Lower lobe of right lung (tissue), 2 donors: ENCODE measurements at places on chromosomes 12 and 14.
A peak's percentile ranks its signal among the peaks of the same experiment; 100 is the strongest.

DNA sequence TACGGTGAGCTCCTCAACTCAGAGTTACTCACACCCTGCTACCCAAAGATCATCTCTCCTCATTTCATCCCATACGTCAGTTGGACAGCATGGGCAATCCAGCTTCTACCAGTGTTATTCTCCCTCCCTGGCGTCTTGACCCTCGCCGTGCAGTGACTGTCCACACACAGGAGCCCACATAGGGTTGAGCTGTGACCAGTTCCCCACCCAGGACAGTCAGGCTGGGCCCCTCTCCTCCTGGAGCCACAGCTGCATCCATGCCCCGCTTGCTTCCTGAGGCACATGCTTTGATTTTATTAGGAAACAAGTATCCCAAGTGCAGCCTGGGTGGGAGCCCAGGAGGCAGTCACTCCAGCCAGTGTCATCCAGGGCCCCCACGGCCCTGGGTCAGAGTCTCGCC lies 140.3 kb upstream of the SFSWAP start:
- H3K36me3 ChIP-seq: no peaks in the 10 kb centered on the region
- no peak for DNase-seq
- H3K27ac ChIP-seq: no peak overlapping the region
- H3K27me3 ChIP-seq: peaks cover 47% of the 10 kb centered on the region
- no peaks in the 10 kb centered on the region for H3K4me1 ChIP-seq
- H3K4me3 ChIP-seq: no peak overlapping the region

GRCh38 chr12:102059343-102059742 lies 2.4 kb downstream of the WASHC3 start:
- H3K4me1 ChIP-seq: no peaks in the 10 kb centered on the region
- H3K36me3 ChIP-seq: peaks cover 27% of the 10 kb centered on the region
- H3K4me3 ChIP-seq: no peak overlapping the region
- no peak overlapping the region for H3K27ac ChIP-seq
- DNase-seq: no peak

DNA sequence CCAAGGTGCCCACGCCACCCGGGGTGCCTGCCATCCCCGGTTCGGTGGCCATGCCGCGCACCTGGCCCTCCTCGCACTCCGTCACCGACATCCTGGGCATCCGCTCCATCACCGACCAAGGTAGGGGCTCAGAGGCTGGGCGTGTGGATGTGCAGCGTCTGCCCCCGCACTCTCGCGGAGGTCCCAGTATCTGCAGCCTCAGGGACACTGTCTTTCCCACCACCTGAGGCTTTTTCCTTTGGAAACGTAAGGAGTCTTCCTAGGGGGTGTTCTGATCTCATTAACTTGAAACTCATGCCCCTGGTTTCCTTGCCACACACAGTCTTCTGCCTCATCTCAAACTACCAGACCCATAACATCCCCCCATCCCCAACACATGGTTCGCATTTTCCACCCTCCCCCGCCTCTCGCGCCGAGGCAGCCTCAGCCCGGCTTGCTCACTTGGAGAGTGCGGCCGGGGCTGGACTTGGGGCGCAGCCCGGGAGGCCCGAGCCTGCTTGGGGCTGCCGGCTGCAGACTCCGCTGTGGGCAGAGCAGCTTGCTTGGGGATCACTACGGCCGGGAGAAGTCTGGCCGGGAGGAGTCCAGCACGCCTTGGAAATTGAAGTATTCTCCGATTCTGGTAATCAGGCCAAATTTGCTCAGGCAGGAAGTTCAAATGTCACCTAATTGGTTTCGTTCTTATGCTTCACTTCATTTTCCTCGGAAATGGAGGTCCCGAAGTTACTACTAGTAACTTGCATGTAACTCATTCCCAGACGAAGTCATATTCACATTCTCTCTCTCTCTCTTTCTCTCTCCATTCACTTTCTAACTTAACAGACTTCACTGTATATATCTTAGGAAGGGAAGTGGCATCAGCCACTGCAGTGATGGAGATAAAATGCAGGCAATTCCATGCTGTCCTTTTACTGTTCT lies 2.0 kb downstream of the PAX9 start:
- H3K4me1 ChIP-seq: peaks cover 55% of the 10 kb centered on the region
- H3K27ac ChIP-seq: no peak overlapping the region
- peaks cover 99% of the 10 kb centered on the region for H3K27me3 ChIP-seq
- no peaks in the 10 kb centered on the region for H3K36me3 ChIP-seq
- H3K4me3 ChIP-seq: peak overlapping the region; percentile 43

- no peak overlapping the region for H3K27ac ChIP-seq
- H3K4me1 ChIP-seq: no peaks in the 10 kb centered on the region
- H3K36me3 ChIP-seq: no peaks in the 10 kb centered on the region
- H3K27me3 ChIP-seq: no peaks in the 10 kb centered on the region
Measured at GRCh38 chr14:99125616-99126431, 146.2 kb downstream of the BCL11B start.

- H3K27ac ChIP-seq: no peak overlapping the region
- no peaks in the 10 kb centered on the region for H3K4me1 ChIP-seq
- H3K36me3 ChIP-seq: no peaks in the 10 kb centered on the region
Measured at GRCh38 chr12:112838731-112839130, 47.2 kb downstream of the RPH3A start.

GRCh38 chr14:96160913-96161310 lies 43.7 kb upstream of the BDKRB2 start:
- no peaks in the 10 kb centered on the region for H3K36me3 ChIP-seq
- no peaks in the 10 kb centered on the region for H3K4me1 ChIP-seq
- H3K4me3 ChIP-seq: no peak overlapping the region
- no peaks in the 10 kb centered on the region for H3K27me3 ChIP-seq
- DNase-seq: no peak

DNA sequence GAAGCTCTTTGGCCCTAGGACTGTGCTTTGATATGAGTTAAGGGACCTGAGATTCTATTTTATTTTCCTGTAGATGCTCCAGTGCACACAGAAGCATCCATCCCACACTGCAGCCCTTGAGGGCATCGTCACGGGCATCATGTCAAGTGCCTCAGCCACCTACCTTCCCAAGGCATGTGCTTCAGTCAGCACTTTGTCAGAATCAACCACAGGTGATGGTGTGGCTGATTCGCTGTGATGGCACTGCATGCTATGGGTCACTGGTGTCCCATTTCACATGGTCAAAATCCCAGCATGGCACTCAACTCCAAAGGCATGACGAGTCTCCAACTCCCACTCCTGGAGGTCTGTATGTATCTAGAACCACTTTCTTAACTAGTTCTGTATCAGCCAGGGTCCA lies 100.8 kb downstream of the AACS start:
- H3K4me3 ChIP-seq: no peak overlapping the region
- no peaks in the 10 kb centered on the region for H3K4me1 ChIP-seq
- no peak for DNase-seq
- H3K27me3 ChIP-seq: no peaks in the 10 kb centered on the region
- no peaks in the 10 kb centered on the region for H3K36me3 ChIP-seq

- H3K27me3 ChIP-seq: peaks cover 14% of the 10 kb centered on the region
- H3K36me3 ChIP-seq: no peaks in the 10 kb centered on the region
- DNase-seq: no peak
- peaks cover 21% of the 10 kb centered on the region for H3K4me1 ChIP-seq
- no peak overlapping the region for H3K27ac ChIP-seq
- H3K4me3 ChIP-seq: no peak overlapping the region
Measured at GRCh38 chr12:55708695-55709233, 1.1 kb upstream of the ITGA7 start.

DNA sequence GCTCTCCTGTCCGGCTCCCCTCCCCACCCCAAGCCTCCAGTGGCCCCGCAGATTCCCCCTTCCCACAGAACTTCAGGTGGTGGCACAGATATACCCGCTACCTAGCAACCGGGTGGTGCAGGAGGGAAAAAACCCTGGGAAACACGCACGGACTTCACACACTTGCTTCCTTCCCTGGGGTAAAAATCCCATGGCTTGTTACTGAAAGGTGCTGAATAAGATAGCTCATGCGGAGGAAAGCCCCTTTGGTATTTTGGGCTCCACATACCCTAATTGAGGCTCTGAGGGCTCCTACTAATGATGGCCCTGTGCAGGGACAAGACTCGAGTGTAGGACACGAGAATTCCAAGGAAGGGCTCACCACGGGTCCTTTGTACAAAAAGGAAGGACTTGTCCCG lies 869 bp upstream of the RIMBP2 start:
- H3K36me3 ChIP-seq: no peaks in the 10 kb centered on the region
- H3K27me3 ChIP-seq: peaks cover 51% of the 10 kb centered on the region
- H3K27ac ChIP-seq: no peak overlapping the region
- no peak for DNase-seq
- H3K4me3 ChIP-seq: no peak overlapping the region
- peaks cover 7% of the 10 kb centered on the region for H3K4me1 ChIP-seq

DNA sequence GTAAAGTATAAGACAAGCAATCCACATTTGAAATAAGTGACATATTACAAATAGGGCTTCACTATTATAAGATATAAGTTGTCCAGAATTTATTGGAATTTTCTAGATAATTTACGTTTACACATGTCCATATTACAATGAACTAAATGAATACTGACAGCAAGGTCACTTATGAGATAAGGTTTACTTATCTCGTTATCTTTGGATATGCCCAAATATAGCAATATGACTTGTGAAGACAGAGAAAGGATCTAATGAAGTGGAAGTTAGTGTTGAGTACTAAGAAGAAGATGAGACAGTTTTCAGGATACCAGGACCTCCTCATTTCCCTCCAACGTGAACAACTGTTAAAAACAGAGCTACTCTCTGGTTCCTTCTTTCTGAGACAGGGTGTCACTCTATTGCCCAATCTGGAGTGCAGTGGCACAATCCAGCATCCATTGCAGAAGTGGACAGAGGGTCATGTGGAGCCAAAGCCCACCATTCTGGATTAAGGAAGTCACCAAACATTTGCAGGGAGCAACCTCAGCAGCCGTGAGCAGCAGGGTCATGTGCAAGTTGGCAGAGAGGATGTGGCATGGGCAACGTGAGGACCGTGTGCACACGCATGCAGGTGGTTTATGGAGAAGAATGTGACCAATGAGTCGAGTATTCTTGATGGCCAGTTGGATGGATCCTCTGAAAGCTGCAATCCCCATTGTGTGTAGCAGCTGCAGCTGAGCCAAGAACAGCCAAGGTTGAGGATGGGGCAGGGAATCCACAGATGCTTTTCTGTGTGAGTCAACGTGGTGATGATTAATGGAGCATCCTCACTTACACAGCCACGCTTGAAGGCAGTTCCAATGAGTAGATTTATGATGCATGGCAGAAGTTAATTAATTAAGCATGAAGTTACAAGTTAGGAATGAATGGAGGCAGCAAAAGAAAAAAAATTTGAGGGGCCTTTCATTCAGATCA lies 111.0 kb downstream of the BICD1 start:
- peaks cover 9% of the 10 kb centered on the region for H3K36me3 ChIP-seq
- no peaks in the 10 kb centered on the region for H3K4me1 ChIP-seq
- H3K4me3 ChIP-seq: no peak overlapping the region
- DNase-seq: peak; percentile 69
- no peaks in the 10 kb centered on the region for H3K27me3 ChIP-seq

GRCh38 chr14:101535232-101535631 lies 26.1 kb upstream of the DIO3 start:
- H3K27ac ChIP-seq: no peak overlapping the region
- H3K4me3 ChIP-seq: no peak overlapping the region
- no peaks in the 10 kb centered on the region for H3K36me3 ChIP-seq
- no peaks in the 10 kb centered on the region for H3K4me1 ChIP-seq
- DNase-seq: no peak

DNA sequence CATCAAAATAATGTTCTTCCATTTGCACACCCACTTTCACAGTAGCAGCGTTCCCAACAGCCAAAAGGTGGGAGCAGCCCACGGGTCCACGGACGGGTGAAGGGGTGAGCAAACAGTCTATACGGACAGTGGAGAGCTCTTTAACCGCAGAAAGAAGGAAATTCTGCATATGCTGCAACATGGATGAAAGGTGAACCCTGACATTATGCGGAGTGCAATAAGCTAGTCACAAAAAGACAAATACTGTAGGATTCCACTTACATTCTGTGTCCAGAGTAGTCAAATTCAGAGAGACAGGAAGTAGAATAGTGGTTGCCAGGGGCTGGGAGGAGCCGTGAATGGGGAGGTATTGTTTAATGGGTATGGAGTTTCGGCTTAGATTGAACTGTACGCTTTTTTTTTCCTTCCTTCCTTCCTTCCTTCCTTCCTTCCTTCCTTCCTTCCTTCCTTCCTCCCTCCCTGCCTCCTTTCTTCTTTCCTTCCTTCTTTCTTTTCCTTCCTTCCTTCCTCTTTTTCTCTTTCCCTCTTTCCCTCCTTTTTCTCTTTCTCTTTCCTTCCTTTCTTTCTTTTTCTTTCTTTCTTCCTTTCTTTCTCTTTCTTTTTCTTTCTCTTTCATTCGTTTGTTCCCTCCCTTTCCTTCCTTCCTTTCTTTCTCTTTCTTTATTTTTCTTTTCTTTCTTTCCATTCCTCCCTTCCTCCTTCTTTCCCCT lies 15.8 kb upstream of the ANKRD9 start:
- peak overlapping the region; percentile 87 for H3K27ac ChIP-seq
- H3K36me3 ChIP-seq: no peaks in the 10 kb centered on the region
- peak overlapping the region; percentile 75 for H3K4me3 ChIP-seq
- no peaks in the 10 kb centered on the region for H3K27me3 ChIP-seq
- H3K4me1 ChIP-seq: peaks cover 27% of the 10 kb centered on the region

GRCh38 chr12:72829838-72830237 lies 557.7 kb downstream of the TRHDE start:
- H3K4me3 ChIP-seq: no peak overlapping the region
- no peaks in the 10 kb centered on the region for H3K27me3 ChIP-seq
- H3K36me3 ChIP-seq: no peaks in the 10 kb centered on the region
- no peak for DNase-seq
